ENCODE measurements at places on chromosomes 16 and 17.

GRCh38 chr17:69239611-69240600 is 11.3 kb upstream of the ABCA10 start:
- no peak for DNase-seq

- DNase-seq = no peak
Measured at GRCh38 chr16:4795181-4795827, at the start of gene SMIM22. Gene SMIM22, plus strand, starts transcription at chr16:4795369. Its CDS starts 366 bp downstream, at chr16:4795735.

GRCh38 chr16:10938321-10938720 is 3.9 kb downstream of the DEXI start:
- no peak for DNase-seq

DNA sequence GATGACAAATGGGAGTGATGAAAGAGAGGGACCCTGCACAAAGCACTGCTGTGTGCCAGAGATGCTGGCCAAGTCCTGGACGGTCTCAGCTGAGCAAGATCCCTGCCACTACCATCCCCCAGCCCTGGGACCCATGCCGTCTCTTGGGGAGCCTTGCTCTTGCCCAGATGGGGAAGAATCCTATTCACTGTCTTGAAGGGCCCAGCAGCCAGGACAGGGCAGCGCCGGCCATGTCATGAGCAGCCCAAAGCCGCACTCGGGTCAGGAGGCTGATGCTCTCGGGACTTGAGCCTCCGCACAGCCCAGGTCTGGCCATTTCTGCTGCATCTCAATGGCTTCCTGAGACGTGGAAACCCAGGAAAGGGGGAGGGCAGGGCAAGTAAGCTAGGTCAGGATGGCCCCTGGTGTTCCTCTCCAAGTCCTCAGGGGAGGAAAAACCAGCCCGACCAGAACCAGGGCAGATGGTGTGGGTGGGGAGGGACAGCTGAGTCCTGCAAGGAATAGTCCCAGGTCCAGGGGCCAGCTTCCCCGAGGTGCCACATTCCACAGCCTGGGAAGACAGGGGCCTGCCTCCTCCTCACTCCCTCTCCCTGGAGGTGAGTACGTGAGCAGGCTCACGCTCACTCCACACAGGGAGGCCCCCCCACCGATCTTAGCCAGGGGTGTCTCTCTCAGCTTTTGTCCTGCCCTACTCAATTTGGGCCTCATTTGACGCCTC is 7.8 kb upstream of the KRT19 start:
- no peak for DNase-seq

DNA sequence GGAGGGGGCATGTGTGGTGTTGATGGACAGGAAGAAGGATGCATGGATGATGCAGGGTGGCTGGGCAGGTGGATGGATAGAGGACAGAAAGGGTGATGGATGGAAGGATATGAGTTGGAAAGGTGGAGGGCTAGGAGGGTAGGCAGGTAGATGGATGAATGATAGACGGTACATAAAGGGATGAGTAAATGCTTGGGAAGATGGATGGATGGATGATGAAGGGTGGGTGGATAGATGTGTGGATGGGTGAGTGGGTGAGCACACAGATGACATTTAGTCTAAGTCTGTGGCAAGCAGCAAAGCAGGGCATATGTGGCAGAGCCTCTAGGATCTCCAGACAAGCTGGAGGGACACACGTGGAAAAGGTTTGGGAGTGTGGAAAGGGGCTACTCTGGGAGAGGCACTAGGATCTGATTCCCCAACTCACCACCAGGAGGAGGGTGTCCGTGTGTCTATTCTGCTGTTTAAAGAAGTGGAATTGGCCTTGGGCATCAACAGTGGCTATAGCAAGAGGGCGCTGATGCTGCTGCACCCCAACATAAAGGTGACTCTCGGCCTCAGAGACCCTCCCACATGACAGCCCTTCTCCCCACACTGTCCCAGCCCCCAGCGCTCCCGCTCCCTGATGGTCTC is 8.2 kb downstream of the PLD2 start:
- no peak for DNase-seq

GRCh38 chr17:79657036-79657435 is 46.2 kb upstream of the RBFOX3 start:
- DNase-seq = no peak

GRCh38 chr16:51402298-51402697 is 251.2 kb upstream of the SALL1 start:
- DNase-seq = no peak

DNA sequence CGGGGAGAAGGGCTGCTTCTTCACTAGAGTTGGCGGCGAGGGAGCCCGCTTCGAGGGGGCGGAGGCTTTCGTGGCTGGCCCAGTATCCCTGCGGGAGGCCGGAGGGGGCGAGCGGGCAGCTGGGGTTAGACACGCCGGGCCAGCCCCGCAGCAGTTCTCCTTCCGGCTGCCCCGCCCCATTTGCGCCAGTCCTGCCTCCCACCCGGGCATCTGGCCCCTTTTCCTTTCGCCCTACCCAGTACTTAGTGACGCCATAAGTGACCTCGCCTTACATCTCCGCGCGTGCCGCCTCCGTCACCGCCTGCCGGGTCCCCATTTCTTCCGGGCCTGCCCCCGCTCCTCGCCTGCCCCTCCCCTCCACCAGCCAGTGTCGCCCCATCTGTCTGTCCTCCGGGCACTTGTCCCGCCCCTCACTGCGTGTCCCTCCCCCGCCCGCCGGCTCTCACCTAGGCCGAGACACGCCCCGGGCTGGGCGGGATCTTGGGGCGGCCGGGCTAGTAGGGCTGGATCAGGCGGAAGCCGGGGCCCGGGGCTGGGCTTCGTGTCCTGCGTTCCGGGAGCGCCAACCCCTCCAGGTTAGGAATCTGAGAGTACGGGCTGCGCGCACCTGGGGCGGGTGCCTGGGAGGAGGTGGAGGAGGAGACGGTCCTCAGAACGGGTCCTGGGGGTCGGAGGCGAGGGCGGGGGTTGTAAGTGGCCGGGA is 14.3 kb downstream of the SPATA32 start:
- peak; percentile 99 for DNase-seq

GRCh38 chr17:37088913-37089312 is 140.2 kb downstream of the AATF start:
- DNase-seq = no peak

DNA sequence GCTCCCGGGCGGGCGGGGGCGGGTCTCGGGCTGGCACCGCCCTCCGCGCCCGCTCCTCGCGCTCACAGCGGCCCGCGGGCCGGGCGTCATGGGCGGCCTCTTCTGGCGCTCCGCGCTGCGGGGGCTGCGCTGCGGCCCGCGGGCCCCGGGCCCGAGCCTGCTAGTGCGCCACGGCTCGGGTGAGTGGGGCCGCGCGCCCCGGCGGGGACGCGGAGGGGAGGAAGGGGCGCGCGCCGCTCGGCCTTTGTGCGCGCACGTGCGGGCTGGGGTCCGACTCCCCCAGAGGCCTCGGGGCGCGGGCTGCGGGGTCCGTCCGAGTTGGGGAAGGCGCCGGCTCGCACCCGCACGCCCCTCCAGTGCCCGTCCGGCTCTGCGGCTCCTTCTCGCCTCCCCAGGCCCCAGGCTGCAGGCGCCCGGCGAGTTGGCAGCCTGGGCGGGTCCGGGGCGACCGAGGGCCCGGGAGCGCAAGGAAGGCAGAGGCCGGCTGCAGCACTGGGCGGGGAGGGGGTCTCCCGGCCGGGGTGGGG is at the start of gene NME4:
Gene NME4 (plus strand): TSS at position 65 of the 527 bp plus-strand sequence. CDS start 24 bp downstream, at position 89.
- DNase-seq = peak; percentile 33

- no peak for DNase-seq
Measured at GRCh38 chr16:29993191-29993902, 2.1 kb downstream of the HIRIP3 start.

GRCh38 chr16:8619671-8620370 is 1.7 kb upstream of the METTL22 start:
- no peak for DNase-seq

DNA sequence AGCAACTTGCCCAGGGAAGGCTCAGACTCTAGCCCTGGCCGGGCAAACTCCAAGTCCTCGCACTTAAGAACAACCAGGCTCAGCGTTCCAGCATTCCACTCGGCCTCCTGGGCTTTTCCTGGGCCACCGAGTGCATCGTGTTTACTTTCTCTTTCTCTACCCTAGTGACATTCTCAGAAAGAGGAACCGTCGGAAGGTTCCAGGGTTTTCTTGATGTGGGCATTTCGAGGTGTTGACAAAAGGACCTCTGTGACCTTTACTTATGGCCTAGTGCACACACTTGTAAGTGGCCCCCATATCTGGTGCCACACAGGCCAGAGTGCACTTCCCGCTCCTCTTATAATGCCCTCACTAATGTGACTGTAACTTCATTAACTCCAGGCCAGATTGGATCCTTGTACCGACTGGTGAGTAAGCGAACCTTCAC is 3.1 kb upstream of the BANP start:
- no peak for DNase-seq

DNA sequence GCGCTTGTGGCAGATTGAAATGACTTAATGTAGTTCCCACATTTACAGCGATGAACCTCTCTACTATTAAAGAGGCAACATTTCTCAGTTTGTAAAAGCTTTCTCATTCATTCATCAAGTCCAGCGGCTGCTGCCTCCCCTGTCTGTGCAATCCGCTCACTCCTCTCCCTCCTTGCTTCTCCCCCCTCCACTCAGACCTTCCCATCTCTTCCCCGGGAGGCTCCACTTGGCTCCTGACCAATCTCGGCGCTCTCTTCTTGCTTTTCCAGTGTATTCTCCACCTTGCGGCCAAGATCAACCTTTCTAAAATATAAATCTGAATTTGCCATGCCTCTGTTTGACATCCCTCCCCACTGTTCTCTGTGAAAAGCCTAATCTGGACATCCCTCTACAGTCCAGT is 117.5 kb downstream of the ASIC2 start:
- no peak for DNase-seq

DNA sequence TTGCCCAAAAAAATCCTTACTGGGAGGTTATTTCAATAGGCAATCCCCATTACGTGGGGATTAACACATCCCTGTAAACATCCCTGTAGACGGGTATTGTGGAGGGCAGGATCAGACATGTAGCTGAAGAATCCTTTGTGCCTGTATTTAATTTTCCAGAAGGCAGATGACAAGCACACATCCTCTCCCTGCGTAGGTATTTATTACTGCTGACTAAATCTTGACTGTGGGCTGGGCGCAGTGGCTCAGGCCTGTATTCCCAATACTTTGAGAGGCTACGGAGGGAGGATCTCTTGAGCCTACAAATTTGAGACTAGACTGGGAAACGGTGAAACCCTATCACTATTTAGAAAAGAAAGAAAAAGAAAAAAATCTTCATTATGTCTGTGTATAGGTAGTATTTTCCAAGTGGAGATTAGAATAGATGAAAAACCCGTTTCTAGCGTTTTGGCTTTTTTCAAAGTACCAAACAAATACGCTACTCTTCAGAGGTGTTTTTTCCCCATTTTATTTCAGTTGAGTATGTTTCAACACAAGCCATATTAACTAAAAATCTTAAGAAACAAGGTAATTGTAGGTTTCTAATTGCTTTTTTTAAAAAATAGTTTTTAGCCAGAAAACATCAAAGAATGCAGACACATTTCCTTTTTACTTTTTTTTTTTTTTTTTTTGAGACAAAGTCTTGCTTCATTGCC is 1.5 kb upstream of the MARF1 start:
- DNase-seq = no peak

- DNase-seq = no peak
Measured at GRCh38 chr16:1966460-1966859, at the start of gene RNF151. Gene RNF151, plus strand, starts transcription at chr16:1966856. Its CDS starts 26 bp downstream, at chr16:1966882.

DNA sequence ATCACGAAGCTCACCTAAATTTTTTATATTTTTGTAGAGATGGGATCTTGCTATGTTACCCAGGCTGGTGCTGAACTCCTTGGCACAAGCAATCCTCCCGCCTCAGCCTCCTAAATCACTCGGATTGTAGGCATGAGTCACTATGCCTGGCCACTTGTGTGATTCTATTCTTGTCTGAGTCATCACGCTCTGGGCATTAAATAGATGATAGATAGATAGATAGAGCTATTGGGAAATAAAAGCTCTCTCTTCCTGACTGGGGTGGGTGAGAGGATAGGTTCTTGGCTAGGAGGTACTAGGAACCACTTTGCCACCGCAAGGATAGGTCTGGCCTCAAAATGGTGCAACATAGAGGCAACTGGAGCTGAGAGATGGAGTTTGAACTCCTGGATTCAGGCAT is 21.4 kb upstream of the CACNG3 start:
- DNase-seq = no peak

DNA sequence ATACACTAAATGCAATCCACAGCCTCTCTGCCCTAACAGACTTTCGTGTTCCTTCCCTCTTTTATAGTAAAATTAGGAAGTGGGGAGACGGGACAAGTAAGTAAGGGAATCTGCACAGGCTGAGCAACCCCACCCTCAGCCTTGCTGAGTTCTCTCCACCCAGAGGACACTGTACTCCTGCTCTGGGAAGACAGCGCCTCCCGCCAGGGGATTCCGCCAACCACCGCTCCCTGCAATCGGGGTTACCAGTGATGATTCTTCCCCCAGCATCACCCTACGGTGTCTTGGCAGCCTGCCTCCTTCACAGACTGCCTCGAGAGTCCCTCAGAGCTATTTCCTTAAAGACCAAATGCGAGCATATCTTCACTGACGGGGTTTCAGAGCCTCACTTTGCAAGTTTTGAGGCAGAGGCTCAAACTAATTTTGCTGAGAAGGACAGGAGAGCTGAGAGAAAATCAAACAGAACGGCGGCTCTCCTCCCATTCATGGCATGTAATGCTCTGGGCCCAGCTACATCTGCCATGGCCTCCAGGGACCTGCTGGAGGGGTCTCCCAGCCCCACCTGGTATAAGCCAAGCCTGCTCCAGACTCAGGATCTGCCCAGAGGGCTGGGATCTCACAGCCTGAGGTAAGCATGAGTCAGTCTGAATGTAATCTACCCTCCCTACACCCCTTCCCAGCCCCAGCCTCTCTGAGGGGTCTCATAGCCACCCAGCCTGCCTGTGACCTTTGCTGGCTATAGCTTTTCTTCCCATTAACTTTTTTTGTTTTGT is 22.7 kb upstream of the ASGR2 start:
- no peak for DNase-seq

- no peak for DNase-seq
Measured at GRCh38 chr17:2647957-2648356, 54.5 kb downstream of the PAFAH1B1 start.

- DNase-seq = no peak
Measured at GRCh38 chr17:76992891-76993290, 124.7 kb downstream of the MGAT5B start.

DNA sequence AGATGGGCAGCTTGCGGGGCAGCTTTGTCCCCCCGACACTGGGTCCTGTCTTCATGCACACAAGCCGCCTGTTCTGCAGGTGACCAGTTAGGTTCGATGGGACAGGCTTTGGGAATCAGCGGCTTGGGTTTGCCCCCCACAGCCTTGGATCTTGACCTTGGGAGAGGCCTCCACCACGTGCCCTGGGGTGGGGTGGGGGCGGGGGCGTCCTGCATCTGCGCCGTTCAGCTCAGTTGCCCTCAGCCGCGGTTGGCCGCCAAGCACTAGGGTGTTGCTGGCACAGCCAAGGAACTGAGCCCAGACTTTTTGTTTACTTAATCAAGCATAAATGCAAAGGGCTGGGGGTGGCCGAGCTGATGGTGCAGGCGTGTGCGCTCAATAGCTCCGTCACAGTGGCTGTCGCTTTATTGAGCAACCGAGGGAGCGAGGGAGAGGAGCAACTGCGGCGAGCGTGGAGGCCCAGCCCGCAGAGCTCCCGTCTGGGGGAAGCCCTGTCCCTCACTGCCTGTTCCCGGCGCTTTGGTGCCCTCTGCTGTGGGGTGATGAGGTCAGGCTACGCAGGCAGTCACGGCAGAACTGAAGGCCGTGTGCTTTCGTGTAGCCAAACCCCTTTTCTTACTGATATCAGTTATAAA is 33.9 kb downstream of the JPH3 start:
- peak; percentile 67 for DNase-seq

- no peak for DNase-seq
Measured at GRCh38 chr17:38685491-38685890, 10.7 kb upstream of the EPOP start.
